Stimulated activated CD4-positive, alpha-beta T cell treated with anti-CD3 and anti-CD28 coated beads, Interleukin-12 subunit alpha, Interleukin-12 subunit beta, amount 100 ng/mL, for 4 hours (primary cell): ENCODE measurements at places on chromosomes 1 and 21.

GRCh38 chr1:55957276-55957675, 622.1 kb downstream of the PLPP3 start:
- DNase-seq = no peak

DNA sequence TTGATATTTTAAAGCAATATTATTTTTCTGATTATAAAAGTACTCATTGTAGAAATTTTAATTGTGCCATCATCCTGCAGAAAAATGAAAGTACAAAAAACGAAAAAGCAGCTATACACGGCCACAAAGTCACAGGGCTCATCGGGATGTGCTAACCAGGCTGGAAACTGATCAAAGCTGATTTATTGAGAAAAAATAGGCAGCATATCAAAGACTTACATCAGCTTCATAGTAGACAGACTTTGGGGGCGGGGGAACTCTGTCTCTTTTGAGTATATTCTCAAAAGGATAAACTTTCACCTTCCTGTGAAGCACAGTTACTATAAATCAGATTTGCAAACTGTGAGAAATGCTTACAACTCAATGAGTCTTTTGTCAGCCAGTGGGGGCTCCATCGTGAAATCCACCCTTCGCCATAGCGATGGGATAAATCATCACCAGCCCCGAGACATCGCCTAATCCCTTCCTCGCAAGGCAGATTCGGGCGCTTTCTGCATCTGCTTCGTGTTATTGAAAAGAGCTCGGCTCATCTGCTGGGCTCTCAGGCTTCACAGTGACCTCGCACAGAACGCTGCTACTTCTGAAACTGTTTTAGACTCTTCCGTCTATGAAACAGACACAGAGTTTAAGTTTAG, 69.2 kb upstream of the ERG start:
- no peak for DNase-seq

DNA sequence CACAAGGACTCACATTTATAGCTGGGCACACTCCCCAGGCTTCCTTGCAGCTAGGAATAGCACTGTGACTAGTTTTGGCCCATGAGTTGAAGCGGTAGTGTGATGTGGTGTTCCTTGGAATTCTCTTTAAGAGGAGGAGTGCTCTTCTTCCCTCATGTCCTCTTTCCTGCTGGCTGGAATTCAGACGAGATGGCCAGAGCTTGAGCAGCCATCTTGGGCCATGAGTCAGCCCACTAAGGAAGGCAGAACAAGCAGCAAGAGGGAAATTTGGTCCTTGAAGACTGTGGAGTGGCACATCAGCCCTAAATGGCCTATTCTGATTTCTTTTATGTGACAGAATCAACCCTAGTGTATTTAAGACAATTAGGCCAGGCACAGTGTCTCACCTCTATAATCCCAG, 20.0 kb downstream of the HTR6 start:
- DNase-seq = no peak

- no peak for DNase-seq
These were observed 7.6 kb downstream of the GPR37L1 start for GRCh38 chr1:202130297-202130721.

DNA sequence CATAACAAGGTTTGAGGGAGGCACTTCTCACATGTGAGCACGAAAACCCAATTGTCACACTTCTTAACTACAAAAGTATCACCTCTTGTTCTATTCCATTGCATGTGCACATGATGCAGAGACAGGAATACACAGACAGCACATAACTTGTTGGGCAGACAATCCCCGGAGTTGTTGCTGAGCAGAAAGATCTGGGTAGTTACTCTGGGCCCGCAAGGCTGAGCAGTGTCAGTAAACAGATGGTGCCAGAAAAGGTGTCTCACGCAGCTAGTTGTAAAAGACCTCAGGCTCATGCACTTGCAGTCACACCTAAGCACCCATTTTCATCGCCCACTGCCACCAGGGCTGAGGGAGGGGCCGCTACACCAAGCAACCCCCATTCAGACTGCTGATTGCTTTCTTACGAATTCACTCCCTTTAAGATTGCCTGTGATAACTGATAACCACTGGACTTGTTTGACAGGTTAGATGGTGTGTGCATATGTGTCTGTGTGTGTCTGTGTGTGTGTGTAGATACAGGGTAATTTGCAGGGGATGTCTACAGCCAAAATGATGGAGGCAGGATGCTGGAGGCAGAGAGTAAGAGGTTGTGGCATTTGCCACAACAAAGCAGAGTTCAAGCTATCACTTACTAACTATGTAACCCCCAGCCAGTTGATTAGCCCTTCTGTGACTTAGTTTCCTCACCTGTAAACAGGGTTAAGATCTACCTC, 4.2 kb downstream of the LGR6 start:
- DNase-seq = no peak
